ENCODE measurements at places on chromosomes 2 and 18.

DNA sequence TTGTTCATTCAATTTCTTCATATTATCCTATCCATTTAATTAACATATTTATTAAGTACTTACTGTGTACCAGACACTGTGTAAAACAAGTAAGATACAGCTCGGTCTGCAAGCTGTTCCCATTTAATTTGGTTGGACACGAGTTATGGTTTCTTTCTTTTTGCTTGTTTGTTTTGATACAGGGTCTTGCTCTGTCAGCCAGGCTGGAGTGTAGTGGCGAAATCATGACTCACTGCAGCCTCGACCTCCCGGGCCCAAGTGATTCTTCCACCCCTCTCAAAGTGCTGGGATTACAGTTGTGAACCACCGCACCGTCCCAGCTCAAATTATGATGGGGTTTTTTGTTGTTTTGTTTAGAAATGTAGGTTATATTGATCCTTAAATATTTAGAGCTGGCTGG is 9.0 kb downstream of the CYBRD1 start:
- DNase-seq: no peak

- DNase-seq: no peak
These were observed 849.1 kb upstream of the CHAC2 start for GRCh38 chr2:52918551-52918950.

- no peak for DNase-seq
These were observed 784.0 kb upstream of the KLHL29 start for GRCh38 chr2:22600999-22601398.

GRCh38 chr2:42385225-42385624 is 24.2 kb upstream of the COX7A2L start:
- no peak for DNase-seq

GRCh38 chr2:105110295-105110829 is 72.5 kb downstream of the MRPS9 start:
- no peak for DNase-seq

DNA sequence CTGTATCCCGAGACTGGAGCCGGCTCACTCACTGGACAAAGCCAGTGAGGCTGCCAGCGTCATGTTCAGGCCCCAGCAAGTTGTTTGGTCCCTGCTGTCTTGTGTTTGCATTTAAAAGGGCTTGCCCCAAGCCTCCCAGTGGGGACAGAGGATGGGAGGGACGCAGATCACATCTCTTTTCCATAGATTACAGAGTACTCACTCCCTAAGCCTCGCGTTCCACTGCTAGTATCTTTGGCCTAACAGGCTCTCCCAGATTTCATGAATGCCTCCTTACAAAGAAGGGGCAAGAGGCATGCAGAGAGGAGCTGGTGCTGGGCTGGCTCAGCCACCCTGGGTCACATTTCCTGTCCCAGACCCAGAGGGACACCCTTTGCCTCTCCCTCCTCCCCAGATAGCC is 59.1 kb downstream of the CMPK2 start:
- DNase-seq: no peak

DNA sequence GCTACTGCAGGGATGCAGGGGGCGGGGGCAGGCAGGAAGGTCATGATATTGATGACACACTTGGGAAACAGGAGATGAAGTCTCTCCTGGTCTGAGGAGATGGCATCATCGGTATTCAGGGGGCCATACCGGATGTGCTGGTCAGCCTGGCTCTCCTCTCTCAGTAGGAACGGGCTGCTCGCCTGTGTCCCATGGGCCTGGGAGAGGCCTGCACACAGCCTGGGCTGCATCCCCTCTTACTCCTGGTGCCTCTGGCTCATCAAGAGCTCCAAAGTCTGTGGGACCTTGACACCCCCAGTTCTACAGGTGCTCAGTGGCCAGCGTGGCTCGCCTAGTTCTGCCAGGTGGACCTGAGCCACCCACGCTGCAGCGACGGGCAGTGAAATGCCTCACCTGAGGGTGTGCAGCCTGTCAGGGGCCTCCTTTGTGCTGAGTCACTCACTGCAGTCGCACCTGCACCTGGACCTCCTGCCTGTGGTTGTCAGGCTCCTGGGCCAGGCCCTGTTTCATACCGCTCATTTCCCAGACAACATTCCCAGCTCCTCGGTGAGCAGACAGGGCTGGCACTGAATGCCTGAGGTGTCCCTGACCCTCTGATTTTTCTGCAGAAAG is 18.6 kb upstream of the CNDP1 start:
- DNase-seq: no peak

DNA sequence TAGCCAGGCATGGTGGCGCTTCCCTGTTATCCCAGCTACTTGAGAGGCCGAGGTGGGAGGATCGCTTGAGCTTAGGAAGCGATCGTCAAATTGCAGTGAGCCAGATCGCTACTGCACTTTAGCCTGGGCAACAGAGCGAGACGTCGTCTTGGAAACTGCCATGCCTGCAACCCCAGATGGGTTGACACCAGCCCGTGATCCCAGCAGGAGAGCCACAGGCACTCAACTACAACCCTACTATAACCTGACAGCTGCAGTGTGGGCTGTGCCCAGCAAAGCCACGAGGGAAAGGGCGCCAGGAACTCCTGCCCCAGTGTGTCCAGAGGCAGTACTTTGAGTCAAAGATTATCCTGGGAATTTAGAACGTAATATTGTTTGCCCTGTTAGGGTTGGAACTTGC is 85.6 kb downstream of the SS18 start:
- DNase-seq: no peak

GRCh38 chr2:141187075-141187439 is 943.8 kb downstream of the LRP1B start:
- DNase-seq: no peak

GRCh38 chr2:138724729-138725459 is 55.3 kb downstream of the NXPH2 start:
- DNase-seq: no peak

- no peak for DNase-seq
These were observed 33.1 kb downstream of the HJURP start for GRCh38 chr2:233821196-233821595.

DNA sequence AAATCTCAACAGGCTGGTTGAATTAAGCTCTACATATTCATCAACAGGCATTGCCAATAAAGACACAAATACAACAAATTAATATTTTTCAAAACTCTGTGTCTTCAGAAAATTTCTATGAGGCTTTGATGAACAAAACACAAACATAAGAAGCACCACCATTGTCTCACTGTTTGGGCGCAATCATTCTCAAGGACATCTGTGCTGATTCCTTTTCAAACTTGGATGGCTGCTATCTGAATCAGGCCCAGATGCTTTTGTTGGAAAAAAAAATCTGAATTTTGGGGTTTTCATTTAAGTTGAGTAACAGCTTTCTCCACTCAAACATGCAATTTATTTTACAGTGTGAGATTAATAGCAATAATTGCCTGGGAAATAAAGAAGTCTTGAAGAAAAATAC is 173.8 kb downstream of the NRXN1 start:
- no peak for DNase-seq

DNA sequence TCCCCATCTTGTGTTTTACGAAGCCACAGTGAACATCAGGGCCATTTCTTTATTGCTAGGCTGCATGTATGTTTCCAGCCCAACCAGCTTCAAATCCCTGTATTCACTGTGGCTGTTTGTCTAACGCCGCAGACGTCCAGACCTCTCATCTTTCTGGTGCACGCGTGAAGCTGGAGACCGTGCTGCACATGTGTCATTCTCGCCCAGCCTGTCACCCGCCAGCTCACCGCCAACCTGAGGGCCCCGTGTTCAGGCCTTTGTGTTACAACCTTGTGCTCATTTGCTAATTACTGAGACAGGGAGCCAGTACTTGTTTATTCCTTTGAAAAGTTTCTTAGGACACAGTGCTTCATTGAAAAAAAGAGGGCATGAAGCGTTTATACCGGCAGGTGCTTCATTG is 21.4 kb downstream of the SALL3 start:
- no peak for DNase-seq

GRCh38 chr2:69177063-69177771 is 164.2 kb downstream of the ANTXR1 start:
- DNase-seq: no peak

GRCh38 chr2:113083296-113083695 is 15.5 kb downstream of the IL1F10 start:
- DNase-seq: no peak

- DNase-seq: no peak
These were observed 205.5 kb downstream of the TGIF1 start for GRCh38 chr18:3655254-3656050.

DNA sequence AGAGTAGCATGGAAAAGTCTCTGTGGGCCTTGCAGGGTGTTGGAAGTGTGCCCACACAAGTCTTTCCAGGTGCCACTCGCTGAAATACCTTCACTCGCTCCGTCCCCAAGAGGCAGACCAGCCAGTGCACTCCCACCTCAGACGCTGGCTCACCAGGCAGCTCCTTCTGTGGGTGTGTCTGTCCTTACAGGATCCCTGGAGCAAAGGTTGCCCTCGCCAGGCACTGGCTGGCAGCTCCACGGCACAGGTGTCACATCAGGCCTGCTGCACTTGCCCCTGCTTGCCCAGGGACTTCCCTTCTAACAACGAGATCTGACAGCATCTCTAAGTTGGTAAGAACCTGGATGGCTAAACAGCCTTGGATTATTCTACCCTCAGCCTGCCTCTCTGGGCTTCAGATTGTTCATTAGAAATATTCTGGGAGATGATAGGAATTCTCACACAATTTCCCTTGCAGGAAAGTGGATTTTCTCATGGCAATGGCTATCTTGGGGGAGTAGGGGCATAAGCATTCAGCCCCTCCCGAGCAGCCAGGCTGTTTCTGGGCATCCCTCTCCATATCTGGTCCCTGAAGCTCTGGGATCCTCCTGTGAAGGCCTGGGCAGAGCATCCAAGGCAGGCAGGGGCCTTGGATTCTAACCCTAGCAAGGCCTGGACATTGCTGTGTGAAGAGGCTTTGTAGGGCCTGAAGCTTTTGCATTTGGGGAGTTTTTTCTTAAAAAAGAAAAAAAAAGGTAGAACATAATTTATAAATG is 262.1 kb downstream of the MYCN start:
- no peak for DNase-seq

DNA sequence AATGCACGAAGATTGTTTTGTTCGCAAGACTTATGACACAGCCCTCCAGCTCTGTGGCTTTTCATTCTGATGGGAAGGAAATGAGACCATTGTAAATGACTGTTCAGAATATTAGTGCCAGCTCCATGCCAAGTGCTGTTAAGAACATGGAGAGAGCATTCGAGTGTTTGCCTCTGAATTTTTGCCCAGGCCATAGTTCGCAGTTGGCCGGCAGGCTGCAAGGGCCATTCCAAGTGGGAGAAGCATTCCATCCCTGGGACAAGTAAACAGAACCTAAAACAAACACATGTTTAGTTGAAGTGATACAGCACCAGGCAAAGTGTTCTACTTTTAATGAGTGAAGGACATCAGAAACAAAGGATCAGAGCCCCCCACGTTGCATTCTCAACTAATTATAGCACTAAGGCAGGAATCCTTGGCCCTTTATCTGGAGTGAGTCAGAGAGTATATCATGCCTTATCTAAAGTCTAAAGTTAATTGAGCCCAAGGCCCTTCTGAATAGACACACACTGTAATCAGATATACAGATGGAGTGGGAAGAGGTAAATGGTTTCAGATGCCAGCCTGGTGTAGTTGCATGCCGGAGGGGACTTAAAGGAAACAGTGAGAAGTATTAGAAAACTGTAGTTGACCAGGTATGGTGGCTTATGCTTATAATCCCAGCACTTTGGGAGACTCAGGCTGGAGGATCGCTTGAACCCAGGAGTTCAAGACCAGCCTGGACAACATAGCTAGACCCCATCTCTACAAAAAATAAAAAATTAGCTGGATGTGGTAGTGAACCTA is 53.3 kb downstream of the NEDD4L start:
- no peak for DNase-seq

- no peak for DNase-seq
These were observed 55.9 kb downstream of the RAB31 start for GRCh38 chr18:9764011-9764481.

DNA sequence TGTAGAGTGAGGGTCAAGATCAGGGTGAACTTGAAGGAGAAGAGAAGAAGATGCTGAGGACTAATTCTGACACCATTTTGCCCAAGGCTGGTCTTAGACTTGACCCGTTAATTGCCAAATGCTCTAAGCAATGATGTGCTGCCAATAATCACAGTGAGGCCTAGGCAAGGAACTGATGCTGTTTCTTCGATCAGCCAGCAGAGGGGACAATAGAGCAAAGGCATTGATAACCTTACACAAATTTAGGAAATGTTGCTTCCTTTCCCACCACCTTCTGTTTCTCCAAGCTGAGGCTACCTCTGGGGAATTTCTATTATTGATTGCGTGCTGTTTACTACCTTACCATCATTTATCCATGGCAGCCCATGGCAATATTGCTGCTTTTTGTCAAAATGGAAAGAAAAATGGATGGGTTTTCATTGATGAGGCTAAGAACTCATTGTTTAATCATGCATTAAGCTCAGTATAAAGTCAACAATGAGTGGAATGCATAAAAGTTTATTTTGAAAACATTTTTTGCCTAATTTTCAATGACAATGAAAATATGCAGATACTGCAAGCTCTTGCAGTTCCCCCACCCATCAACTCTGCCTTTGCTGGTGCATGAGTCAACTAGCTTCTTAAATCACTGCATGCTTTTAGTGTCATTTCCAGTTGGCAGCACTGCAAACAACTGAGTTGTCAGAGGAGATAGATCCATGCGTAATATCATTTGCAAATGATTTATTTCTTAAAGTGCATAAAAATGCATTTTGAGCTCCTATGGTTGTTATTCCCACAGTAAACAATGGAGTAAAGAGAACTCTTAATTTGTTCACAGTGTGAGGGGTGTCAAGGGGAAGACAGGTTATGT is 116.4 kb upstream of the NYAP2 start:
- DNase-seq: no peak

GRCh38 chr2:75710220-75710576 is 517 bp downstream of the GCFC2 start:
- no peak for DNase-seq

DNA sequence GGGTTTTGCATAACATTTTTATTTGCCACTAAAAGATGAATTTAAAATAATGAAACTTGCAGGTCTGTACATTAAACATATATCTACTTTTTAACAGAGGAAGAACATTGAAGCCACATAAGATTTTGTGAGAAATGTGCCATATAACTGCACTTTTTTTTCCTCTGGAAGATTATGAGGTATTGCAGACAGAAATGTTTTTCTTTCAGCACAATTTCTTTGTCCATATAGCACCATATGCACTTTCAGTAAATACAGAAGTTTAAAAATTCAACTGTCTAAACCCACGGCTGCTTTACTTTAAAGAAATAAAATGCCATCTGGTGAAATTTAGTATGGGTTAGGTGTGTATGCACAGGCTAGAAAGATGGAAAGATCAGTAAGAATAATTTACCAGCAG is 470 bp upstream of the FAP start:
- DNase-seq: no peak

DNA sequence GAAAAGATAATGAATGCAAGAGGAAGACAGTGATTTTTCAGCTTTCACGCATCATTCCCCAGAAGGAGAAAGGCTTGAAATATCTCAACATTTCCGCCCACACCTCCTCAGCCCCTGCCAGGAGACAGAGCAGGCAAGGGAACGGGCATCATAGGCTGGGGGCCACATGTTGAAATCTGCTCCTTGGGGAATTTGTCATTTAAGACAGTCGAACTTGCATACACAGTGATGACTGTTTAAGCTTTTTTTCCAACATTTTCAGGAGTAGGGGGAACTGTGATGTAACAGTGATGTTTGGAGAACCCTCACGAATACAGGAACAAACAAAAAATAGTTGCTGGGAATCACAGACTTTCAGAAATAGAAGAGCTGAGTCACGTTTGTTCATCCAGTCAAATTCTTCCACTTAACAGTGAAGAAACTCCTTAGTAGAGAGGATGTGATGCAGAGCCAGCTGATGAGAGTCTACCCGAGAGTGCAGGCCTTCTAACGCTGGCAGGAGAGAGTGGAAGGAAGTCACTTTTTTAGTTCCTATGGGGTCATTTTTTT is 266.8 kb downstream of the ALPK2 start:
- DNase-seq: no peak

- DNase-seq: no peak
These were observed 145.6 kb downstream of the TGIF1 start for GRCh38 chr18:3595369-3596273.

Measured in stimulated activated CD8-positive, alpha-beta memory T cell treated with anti-CD3 and anti-CD28 coated beads, Interleukin-7, amount 100 ng/mL, for 1 hour (primary cell).